ENCODE measurements at places on chromosomes 4 and X.

GRCh38 chrX:15854080-15854655 is 445 bp downstream of the AP1S2 start:
- no peak for DNase-seq

DNA sequence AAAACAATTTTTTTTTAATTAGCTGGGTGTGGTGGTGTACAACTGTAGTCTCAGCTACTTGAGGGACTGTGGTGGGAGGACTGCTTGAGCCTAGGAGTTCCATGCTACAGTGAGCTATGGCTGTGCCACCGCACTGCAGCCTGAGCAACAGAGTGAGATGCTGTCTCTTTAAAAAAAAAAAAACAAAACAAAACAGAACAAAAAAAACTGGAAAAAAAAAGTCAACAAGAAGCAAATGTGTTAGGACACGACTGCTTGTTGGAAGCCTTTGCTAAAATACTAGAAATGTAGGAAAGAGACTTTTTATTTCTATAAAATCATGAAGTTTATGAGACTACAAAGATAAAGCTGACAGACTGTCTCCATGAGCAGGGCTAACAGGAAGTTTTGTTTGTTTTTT is 87.2 kb downstream of the SH3RF1 start:
- DNase-seq, result no peak

DNA sequence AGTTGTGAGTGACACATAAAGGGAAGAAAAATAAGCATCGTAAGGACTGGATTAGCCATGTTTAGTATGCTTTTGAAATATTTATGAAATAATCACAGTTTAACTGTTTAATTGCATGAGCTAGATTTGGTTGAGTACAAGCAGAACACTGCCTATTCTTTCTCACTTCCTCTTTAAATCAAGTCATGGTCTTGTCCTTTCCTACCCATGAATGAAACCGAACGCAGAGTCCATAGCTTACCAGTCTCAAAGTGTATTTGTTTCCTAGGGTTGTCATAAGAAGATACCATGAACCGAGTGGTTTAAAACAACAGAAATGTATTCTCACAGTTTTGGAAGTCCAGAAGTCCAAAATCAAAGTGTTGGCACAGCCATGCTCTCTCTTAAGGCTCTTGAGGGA is 684.0 kb upstream of the MAGEB2 start:
- no peak for DNase-seq

DNA sequence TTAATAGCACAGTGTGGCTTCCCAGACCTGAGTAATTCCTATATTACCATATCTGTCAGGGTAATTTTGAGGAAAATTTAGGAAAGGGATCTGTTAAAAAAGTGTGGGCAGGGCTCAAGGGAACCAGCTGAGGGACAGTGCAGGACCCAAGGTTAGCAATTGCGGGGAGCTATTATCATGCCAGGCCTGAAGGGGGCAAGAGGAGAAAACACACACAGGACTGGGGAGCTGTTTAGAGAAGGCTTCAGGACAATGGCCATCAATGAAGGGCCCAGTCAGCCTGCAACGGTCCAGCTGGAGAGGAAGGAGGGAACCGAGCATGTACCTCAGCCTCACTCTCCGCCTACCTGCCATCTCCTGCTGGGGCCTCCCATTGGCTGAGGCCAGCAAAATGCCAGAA is 19.0 kb upstream of the NHS start:
- DNase-seq, result no peak

DNA sequence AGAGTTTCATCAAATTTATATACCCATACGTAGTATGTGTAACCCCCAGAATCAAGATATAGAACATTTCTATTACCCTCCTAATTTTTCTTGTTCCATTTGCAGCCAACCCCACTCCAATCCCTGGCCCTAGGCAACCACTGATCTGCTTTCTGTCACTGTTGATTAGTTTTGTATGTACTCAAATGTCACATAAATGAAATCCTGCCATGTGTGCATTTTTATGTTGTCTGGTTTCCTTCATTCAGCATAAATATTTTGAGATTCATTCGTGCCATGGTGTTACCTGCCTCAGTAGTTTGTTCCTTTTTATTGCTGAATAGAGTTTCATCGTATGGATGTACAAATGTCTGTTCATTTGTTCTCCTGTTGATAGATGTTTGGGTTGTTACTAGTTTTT is 126.3 kb downstream of the MID1IP1 start:
- DNase-seq, result no peak

DNA sequence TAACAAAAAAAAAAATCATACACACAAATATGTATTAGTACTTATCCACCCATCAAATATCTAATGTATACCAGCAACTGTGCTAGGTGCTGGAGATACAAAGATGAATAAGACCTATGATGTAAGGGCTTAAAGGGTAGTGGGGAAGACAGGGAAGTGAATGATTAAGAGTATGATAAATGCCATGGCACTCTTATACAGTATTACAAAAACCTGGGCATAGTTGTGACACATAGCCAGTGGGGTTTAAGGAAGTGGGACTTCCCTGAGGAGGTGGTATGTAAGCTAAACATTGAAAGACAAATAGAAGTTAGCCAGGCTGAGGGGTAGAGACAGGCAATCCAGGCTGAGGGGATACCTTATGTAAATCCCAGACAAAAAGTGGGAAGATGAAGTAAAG is 23.5 kb downstream of the CHM start:
- no peak for DNase-seq

- DNase-seq, result no peak
These were observed 41.3 kb downstream of the RBMX start for GRCh38 chrX:136839196-136839595.

GRCh38 chr4:47483745-47484144 is 1.3 kb upstream of the ATP10D start:
- DNase-seq, result no peak

DNA sequence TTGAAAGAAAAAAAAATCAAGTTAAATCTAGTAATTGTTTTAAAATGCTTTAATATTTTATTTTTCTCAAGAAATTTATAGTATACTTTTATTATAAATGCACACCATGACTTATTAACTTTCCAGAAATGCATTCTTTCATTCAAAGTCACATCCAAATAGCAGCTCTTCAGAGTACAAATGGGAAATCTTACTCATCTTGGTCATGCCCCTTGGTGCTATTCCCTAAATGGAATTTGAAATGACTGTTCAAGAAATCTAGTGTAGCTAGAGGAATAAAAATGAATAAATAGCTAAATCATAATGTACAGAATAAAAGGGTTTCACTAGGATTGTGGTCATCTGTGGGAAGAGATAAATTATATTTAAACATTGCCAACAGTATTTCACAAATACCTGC is 1139.7 kb downstream of the PCDH18 start:
- no peak for DNase-seq

GRCh38 chr4:610411-611261 is 14.7 kb upstream of the PDE6B start:
- DNase-seq, result no peak

GRCh38 chr4:40976343-40976742 is 226.6 kb downstream of the NSUN7 start:
- no peak for DNase-seq

GRCh38 chr4:104491481-104492182 is 3.1 kb downstream of the CXXC4 start:
- DNase-seq, result no peak

DNA sequence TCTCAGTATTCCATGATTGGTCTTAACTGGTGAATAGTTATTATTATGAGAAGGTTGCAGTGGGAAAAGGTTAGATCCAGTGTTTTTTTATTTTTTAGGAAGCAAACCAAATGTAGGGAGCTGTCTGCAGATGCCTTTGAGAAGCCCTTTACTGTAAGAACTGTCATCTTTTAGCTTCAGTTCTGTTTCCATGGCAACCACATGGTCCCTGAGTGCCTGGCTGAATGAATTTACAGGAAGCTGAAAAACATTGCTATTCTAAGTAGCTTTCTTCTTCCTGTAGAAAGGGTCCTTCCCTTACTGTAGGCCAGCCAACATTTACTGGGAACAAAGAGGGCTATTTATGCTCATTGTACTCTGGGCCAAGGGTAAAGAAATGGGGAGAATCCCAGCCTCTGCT is 103.3 kb downstream of the DCLK2 start:
- no peak for DNase-seq

DNA sequence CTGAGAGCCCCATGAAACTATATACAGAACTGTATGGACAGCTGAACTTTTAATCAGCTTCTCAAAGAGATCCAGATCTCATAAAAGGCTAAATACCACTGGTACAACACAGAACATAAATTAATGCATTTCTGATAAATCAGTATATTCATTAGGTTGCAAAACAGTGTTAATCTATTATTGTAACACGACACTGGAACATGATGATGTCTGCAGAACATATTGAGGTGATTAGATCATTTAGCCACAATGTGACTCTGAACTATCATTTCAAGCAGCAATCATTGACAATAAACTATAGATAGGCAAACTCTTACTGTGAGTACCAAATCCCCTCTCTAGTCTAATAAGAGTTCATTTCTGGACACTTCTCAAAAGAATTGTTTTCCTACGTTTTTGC is 50.3 kb downstream of the GASK1B start:
- DNase-seq, result no peak

GRCh38 chr4:128550060-128550459 is 259.4 kb upstream of the JADE1 start:
- no peak for DNase-seq

- DNase-seq, result no peak
These were observed 890 bp upstream of the FREM3 start for GRCh38 chr4:143701365-143701764.

GRCh38 chr4:8534611-8535010 is 45.6 kb upstream of the GPR78 start:
- DNase-seq, result no peak

DNA sequence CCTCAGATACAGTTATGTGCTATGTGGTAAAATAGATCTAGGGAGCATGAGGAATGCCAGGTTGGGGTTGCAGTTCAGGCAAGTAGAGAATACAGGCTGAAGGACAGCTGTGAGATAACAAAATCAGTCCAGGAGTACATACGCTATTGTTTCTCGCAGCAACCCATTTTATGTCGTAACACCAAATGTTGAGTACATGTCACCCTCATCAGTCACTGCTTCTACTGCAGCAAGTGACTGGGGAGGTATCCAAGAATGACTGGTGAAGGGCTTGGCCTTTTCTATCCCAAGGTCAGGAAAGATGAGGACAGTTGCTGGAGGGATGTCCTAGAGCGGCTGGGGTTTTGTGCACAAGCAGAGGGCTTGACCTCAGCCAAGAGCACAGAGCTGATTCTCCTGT is 172.1 kb downstream of the CBR4 start:
- no peak for DNase-seq

- DNase-seq, result no peak
These were observed 10.8 kb upstream of the NKAP start for GRCh38 chrX:119954374-119954773.

DNA sequence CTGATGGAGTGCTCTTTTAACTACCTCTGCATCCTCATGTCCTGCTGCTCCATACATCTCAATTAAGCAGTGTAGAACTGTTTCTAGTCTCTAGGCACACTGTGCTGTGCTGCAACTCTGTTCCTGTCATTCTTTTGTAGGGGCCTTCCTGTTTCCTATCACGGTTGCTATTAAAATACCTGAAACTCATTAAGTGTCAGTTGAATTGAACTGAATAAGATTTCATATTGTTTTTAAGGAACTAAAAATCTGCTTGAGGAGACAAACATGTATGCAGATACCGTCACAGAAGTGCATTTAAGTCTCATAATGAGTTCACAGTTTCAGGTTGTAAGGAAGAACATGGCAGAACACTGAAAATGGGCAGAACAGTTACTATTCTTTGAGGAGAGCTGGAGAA is 170.1 kb downstream of the LARP7 start:
- no peak for DNase-seq

GRCh38 chrX:16155581-16156096 is 11.6 kb upstream of the MAGEB17 start:
- DNase-seq, result no peak

GRCh38 chrX:100358766-100359165 is 51.3 kb downstream of the PCDH19 start:
- DNase-seq, result no peak

GRCh38 chr4:136803433-136803832 is 728.9 kb downstream of the PCDH18 start:
- no peak for DNase-seq

GRCh38 chrX:41921492-41922430 is 1.6 kb downstream of the CASK start:
- DNase-seq, result no peak

- no peak for DNase-seq
These were observed 55.2 kb downstream of the TBC1D14 start for GRCh38 chr4:6964858-6965257.

DNA sequence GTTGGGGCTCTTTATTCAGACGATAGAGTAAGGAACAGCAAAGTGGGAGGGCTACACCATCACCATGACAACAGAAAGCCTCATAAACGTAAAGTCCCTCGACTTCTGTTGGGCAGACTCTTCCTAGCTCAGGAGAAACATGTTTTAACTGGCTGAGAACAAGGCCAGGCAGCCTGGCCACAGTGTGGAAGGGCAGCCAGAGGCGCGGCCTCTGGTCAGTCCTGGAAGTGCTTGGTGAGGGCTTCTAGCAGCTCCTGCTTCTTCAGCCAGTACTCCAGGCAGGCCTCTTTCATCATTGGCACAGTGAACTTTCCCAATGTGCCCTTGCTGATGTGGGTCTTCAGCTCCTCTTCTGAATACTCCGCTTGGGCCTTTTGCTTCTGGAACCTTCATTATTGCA is 690.9 kb downstream of the PCDH19 start:
- DNase-seq, result no peak

- DNase-seq, result no peak
These were observed 57.9 kb upstream of the TEX13D start for GRCh38 chrX:124274438-124275181.

- no peak for DNase-seq
These were observed 689 bp upstream of the NHSL2 start for GRCh38 chrX:71909956-71910355.

DNA sequence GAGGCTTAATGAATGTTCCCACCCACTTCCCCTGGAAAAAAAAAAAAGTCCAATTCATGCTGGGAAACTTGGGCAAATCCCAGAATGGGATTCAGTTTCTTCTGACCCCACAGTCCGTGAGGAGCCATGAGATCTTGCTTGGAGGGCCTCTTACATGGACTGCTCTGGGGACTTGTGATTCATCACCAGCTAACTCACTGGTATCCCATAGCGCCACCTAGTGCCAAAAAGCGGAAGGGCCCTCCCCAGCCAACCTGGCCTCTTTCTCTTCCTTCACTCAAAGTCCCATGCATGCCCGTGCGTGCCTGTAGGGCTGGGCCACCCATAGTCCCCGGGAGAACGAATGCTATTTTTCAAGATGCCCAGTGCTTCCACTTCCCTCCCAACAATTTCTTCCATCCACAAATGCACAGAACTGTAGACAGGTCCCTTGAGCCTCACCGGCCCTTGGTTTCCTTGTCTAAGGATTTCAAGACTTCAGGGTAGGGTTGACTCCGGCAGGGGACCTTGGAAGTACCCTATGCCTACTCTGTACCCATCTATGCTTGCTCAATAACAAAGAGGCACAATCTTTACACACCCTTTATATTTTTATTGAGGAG is 5.1 kb downstream of the RTL5 start:
- DNase-seq, result peak; percentile 95

DNA sequence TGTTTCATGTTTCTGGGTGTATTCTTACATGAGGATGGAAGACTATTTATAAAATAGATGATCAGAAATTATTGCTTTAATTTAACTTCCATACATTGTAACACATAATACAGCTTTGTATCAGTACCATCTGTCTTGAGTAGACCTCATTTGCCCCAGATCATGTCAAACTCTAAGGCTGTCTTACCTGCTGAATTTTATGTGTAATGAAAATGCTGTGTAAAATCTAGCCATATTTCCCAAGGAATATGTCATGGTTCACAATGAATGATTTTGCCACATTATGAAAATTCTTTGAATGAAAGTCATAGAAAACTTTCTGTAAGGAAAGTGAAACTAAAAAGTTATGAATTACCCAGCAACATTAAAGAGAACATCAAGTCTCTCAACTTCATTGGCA is 7.4 kb downstream of the BDH2 start:
- DNase-seq, result no peak

GRCh38 chr4:55345054-55345453 is 988 bp upstream of the SRD5A3 start:
- DNase-seq, result no peak
